ENCODE measurements at places on chromosomes 4 and X.
A peak's percentile ranks its signal among the peaks of the same experiment; 100 is the strongest.

DNA sequence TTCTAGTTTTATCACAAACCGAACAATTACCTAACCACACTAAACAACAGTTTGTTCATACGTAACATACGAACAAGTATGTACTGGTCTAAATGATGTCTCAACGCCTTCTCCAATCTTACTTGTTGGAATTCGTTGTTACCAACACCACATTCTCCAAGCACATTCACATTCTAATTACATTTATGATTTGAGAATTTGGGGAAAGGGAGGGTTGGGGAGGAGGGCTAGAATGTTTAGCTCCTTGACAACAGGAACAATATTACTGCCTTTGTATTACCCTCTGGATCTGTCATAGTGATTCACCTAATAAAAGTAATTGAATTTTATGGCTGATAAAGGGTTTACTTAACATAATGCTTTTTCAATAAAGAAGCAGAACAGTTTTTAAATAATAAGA is 24.4 kb downstream of the LCORL start:
- no peak for DNase-seq

DNA sequence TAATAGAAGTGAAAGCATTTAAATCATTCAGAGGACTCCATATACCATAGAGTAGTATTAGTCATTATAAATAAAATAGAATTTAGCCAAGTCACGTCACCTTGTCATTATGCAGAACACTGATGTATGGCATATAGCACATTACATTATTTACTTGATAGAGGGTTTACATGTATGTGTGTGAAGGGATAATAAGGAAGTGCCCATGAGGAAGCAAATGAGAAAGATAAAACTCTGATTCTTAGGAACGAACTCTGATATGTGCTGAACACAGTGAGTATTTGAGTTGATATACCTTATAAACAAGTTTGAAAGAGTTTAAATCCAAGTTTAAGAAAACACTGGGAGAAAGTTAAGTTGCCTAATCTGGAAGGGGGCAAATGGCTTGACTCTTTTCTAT is 160.5 kb upstream of the NDST3 start:
- DNase-seq = no peak

- DNase-seq = no peak
Measured at GRCh38 chr4:73459048-73459421, 22.5 kb upstream of the AFM start.

DNA sequence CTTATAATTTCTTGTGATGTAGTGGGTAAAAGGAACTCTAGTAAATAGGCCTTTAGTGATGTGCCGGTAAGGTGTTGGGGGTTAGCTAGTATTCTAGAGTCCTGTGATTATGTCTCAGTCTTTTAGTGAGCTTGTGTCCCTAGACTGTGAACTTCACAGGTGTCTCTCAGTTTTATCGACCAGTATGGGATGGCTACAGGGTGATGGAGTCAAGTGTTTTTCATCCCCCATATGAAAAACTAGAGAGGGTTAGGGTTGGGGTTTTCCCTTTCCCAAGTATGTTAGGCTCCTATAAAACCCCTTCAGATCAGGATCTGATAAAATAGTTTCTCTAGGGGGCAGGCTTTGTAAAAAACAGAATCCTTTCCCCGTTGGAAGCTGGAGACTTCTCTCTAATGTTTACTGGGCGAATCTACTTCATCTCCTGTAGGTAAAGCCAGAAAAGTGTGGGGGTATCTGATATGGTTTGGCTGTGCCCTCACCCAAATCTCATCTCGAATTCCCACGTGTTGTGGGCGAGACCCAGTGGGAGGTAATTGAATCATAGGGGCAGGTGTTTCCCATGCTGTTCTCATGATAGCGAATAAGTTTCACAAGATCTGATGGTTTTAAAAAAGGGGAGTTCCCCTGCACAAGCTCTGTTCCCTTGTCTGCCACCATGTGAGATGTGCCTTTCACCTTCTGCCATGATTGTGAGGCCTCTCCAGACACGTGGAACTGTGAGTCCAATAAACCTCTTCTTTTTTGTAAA is 120.8 kb downstream of the DTHD1 start:
- no peak for DNase-seq

DNA sequence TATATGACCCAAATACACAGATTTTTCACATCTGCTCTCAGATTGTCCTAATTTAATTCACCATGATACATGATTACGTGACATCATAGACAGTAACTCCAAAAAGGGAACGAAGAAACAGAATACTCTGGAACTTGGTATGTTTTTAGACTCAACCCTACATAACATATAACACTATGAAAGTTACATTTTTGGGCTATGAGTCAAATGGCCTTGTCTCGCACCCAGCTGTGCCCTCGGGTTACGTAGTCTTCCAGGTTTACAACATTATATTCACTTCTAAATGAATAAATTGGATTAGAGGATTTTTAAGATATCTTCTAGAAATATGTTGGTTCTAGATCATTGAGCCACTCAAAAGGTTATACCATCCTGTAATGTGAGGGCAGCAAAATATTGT is 2089.6 kb upstream of the TENM3 start:
- DNase-seq = no peak

DNA sequence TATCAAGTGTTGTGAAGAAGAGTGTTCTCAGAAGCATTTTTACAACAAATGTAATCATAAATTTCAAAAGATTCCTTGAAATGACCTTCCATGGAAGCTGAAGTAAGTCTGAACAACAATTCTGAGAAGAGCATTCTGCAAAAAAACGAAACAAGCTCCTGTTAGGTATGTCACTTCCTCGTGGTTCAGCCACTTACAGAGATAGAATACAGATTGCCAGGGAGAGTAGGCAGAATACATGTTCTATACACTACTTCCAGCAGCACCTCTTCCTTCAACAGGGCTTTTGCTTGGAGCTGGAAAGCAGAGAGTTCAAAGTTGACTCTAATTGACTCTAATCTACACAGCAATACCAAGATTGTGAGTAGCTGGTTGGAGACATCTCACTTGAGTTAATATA is 274.5 kb downstream of the ADGRA3 start:
- no peak for DNase-seq

DNA sequence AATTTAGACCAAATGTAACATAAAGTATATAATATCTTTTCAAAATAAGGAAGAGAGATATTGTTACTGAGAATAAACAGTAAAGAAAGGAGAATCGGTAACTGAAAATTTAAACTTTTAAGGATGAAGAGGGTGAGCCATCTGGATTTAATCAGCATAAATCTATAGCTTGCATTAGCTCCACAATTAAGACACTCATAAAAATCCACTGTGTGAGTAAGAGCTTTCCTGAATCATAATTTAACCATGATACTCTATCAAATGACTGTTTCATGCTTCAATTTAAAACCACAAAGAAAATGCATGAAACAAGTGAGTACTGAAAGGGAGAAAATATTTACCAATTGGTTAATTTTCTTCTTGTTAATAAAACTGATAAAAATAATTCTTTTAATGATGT is 951.5 kb upstream of the SLIT2 start:
- peak; percentile 41 for DNase-seq

DNA sequence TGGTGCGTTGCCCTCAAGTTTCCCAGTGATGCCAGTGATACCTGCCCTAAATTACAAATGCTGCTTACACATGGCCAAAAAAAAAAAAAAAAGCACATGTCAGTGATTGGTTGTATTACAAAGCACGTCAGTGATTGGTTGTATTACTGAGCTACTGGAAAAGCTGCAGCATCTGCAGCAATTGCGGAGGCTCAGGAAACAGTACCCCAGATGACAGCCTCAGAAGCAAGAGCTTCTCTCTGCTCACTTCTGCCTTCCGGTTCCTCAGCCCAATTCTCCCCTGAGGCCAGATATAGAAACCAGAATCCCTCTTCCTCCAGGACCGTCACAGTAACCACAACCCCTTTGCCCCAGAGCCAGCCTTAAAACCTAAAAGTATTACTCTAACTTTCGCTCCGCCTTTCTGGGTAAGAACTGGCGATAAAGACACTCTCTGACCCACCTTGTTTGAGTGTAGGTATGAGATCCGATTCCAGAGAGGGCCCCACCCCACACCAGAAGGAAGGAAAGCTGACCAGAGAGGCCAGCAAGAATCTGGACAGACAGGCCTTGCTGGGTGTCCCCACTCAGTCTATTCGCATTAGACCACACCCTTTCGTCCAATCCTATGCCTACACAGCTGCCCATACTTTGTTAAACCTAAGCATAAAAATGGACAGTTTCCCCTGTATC is 85.0 kb upstream of the SORBS2 start:
- DNase-seq = no peak

DNA sequence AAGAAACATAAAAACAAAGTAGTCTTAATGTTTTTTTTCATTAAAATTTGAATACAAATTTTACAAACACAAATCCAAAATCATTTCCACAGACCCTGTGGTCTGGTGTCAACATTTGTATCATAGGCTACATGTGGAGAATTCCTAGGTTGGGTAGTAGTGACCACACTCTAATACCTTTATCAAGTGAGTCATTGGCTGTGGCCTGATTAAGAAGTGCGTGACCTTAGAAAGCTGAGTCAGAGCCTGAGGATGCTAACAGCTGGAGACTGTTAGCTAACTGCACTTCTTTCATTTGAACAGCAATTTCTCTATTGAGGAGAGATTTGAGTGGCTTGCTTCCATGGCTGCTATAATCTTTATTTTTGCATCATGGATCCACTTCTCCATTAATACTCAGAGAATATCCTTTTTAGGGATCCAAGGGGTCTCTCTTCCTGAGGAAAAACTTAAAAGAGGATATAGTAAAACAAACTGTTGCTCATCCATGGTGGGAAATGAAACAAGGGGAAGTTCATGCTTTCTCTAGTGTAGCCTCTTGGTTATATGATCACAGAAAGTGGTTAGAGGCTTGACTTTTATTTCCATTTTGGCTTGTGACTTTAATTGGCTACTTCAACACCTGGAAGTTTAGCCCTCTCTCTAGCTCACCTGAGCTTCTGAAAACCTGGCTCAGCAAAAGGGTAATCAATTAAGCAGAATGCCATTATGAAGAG is 335.8 kb downstream of the PABPC4L start:
- no peak for DNase-seq

DNA sequence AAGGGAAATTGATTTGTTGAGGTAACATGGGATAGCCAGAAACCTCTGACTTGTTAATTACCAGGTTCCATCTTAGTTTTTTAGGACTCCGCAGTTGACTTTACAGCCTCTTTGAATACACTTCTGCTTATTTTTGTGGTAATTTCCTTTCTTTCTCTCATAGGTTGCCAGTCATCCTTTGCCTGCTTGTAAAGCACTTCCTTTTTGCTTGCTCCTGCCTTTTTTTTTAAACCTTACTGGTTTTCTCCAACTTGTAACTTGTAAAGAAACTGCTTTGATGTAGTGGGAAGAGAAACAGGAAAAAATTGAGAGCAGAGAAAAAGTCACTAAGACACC is 2.6 kb downstream of the PGK1 start:
- DNase-seq = no peak

DNA sequence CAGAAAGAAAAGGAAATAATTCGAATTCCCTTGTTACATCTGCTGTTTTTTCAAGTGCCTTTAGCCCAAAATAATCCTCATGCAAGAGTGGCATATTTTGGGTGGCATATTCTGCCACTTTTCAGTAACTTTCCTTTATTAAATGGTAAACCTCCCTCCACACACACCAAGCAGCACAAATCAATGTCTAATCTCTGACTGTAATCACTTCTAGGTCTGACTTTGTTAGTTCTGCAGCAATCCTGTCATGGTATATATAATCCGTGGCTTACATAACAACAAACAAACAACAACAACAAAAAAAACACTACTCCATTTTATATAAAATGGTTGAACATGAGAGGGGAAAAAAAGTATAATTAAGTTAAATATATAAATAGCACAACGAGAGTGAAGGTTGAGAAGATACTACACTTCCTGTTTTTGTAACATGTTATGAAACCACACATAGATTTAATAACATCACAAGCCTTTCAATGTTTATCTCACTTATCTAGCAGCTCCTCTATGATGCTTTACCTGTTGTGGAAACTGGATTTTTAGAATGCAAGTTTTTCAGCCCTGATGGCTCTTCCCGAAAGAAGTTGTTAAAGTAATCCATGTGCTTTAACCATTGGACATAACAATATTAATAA is 715.4 kb downstream of the GRXCR1 start:
- DNase-seq = no peak

- DNase-seq = no peak
Measured at GRCh38 chr4:152565333-152565732, 29.4 kb upstream of the FBXW7 start.

DNA sequence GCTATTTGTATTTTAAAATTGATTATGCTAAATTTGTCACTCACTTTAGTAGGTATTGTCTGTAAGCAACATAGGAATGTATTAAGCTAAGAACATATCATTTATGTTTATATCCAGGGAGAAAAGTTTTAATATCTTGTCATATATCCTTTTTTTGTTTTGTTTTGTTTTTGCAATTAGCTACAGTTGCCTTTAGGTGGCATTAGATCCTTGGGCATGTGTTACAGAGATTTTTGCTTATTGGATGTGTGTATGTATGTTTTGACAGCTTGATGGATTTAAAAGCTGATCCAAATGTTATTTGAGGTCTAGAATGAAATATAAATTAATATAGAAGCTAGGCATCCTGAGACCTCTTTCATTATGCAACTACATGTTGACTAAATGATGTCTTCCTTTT is 36.1 kb upstream of the OTUD4 start:
- DNase-seq = peak; percentile 13

DNA sequence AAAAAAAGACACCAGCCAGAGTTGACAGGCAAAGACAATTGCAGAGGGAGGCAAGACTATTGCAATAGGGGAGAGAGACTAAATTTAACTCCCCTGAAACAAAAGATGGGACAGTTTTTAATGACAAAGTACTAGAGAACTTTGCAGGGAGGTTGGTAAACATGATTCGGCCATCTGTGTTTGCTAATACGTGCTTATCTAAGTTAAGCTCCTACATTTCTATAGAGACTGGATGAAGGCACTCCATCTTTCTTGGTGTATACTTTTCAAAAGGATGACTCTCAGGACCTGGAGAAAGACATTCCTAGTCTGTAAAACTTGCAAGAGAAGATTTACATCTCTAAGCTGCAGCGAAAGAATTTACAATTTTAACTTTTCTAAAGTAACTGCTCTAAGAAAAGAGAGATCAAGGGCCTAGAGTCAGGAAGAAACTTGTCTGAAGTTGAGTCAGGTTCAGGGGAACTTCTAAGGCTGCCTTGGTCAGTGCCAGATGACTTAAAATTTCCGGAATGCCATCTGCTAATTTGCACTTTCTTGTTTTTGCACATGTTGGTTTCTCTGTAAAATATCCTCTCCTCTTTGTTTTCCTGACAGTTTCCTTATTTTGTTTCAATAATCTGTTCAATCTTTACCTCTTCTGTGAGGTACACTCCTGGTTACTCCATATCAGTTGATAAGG is 10.6 kb downstream of the ADAM29 start:
- no peak for DNase-seq

- no peak for DNase-seq
Measured at GRCh38 chr4:106149026-106149425, 167.0 kb downstream of the TBCK start.

- no peak for DNase-seq
Measured at GRCh38 chrX:133364865-133365264, 50.4 kb downstream of the GPC4 start.

DNA sequence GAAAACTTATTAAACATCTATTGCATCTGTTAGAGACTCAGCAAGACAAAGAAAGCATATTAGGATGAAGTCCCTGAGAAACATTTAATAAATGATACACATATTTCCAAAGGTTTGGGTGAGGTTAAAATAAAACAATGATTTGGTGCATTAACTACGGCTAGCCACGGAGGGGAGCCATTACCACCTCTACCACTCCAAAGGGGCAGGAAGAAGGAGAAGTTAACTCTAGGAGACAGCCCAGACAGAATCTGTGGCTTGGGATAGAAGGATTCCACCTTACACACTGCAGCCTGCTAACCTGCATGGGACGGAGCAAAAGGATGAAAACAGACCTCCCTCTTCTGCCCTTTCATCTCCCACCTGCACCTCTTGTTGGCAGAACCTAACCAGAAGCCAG is 189.1 kb upstream of the C1QTNF7 start:
- DNase-seq = no peak
